NCI-H69 (cell line): ENCODE measurements at places on chromosomes 1 and 21.

- DNase-seq: peak; percentile 7
Measured at GRCh38 chr1:153212201-153212600, 5.2 kb upstream of the PRR9 start.

- no peak for DNase-seq
Measured at GRCh38 chr1:227885135-227885647, 62.5 kb downstream of the WNT9A start.

DNA sequence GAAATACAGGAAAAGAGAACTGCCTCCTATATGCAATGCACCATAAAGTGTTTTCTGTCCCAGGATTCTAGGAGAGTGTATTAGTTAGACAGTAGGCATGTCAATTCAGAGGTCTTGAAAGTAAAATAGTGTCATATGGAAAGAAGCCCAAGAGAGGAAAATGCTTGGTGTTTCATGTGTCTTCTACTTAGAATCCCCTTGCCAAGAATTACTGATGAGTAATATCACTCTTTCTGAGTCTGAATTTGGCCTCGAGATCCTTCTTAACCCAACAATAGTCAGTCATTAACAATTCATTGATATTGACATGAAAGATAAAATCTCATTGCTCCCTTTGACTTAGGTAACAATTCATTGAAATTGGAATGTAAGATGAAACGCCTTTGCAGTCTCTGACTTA, 972.2 kb downstream of the TTLL7 start:
- no peak for DNase-seq

- DNase-seq: peak; percentile 62
Measured at GRCh38 chr1:189939967-189940366, 537.7 kb downstream of the BRINP3 start.

- no peak for DNase-seq
Measured at GRCh38 chr1:110082477-110082876, 12.0 kb upstream of the ALX3 start.

DNA sequence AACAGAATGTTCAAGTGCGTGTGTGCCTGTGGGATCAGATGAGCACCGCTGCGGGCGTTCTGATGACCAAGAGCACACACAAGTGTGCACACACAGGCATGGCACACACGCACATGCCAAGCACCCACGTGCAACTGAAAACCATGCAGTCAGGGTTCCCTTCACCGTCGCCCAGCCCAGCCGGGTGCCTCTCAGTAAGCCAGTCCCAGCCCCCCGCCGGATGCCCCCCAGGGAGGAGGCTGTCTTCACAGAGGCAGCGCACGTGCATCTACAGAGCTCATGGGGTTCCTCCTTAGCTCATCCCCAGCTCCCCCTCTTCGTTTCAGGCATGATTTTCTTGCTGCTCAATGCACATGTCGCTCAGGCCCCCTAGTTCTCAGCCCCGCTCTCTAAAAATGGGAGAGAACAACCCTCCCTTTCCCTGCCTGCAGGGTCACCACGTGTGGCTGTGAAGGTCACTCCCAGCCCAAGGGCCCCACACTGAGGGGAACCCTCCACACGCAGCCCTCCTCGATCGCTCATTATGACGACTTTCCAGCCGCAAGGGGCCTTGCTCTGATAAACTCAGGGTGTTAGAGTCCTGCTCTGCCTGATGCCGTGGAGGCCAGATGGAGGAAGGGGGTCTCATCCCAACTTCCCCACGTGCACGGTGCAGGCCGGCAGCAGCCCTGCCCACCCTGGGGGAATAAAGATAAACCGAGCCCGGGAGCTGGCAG, 30.4 kb upstream of the ARHGEF16 start:
- DNase-seq: no peak

DNA sequence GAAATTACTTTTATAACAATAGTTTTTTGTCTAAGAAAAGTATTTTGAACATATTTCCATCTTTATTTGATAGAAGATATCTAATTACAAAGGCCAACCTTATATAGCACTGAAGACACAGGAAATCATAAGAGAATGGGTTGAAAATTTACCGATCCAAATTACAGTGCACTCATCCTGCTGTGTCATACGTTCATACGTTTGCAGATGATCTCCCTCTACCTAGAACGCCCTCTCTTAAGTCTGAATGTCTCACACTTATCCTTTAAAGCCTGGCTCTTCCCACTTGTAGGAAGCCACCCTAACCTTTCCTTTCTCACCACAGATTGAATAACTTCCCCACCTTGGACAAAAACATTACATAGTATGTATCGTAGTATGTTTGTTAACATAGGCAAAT, 9.3 kb downstream of the ASH1L start:
- peak; percentile 11 for DNase-seq

- DNase-seq: no peak
Measured at GRCh38 chr1:90174246-90174645, 179.3 kb downstream of the ZNF326 start.

GRCh38 chr1:14262637-14263036, 335.8 kb upstream of the KAZN start:
- peak; percentile 1 for DNase-seq

- no peak for DNase-seq
Measured at GRCh38 chr1:38805036-38805435, 54.5 kb downstream of the RRAGC start.

- no peak for DNase-seq
Measured at GRCh38 chr1:26844424-26845196, 18.1 kb downstream of the ZDHHC18 start.

DNA sequence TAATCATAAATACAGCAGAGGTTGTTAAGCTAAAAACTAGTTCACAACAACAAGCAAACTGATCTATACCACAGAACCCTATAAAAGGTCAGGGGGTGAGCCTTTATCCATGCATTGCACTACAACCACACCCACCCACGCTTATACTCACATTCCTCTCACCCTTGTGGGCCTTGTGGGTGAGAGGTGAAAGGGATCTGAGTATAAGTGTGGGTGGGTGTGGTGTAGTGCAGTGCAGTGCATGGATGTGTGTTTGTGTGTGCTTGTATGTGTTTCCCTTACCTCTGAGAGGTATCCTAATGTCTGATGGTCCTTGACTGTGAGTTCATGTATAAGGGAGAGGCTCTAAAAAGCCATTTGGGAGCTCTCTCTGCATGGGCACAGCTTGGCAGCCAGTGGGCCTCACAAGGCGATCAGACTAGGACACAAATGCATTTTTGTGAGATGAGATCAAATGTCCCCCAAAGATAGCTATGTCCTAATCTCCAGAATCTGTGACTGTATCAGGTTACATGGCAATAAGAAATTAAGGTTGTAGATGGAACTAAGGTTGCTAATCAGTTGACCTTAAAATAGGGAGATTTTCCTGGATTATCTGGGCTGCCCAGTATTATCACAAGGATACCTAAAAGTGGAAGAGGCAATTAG, 95.5 kb upstream of the DPT start:
- DNase-seq: no peak

GRCh38 chr1:212782422-212783154, 9.0 kb downstream of the NSL1 start:
- peak; percentile 46 for DNase-seq

DNA sequence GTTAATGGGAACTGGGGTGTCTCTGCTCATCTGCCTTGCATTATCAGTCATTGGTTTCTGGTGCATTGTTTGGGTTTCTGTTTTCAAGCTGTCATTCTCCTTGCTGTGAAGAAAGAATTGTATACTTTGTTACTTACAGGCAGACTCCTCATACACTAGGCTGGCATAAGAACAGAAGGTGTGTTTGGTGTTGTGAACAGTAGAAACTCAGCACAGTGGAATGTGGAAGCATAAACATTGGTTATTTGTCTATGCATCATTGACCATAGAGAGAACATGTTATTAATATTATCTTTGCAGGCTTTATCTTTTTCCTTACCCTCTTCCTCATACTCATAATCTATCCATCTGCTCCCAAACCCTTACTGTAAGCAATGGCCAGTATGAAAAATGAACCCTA, 18.2 kb downstream of the C1orf87 start:
- no peak for DNase-seq

DNA sequence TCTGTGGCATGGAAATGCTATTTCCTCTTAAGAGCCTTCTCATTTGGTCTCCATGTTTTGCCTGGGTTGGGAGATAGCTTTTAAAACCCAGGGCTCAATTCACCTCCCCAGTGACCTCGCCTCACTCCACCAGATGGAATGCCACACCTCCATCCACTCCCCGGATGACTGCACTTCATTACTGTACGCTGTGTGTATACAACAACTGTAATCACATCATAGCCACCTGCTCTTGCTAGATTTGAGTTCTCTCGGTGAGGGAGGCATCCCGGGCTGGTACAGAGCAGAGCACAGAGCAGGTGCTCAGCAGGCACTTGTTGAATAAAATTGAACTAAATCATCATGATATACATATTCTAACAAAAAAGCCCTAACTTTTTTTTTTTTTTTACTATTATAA, 26.0 kb downstream of the SDE2 start:
- DNase-seq: peak; percentile 93

DNA sequence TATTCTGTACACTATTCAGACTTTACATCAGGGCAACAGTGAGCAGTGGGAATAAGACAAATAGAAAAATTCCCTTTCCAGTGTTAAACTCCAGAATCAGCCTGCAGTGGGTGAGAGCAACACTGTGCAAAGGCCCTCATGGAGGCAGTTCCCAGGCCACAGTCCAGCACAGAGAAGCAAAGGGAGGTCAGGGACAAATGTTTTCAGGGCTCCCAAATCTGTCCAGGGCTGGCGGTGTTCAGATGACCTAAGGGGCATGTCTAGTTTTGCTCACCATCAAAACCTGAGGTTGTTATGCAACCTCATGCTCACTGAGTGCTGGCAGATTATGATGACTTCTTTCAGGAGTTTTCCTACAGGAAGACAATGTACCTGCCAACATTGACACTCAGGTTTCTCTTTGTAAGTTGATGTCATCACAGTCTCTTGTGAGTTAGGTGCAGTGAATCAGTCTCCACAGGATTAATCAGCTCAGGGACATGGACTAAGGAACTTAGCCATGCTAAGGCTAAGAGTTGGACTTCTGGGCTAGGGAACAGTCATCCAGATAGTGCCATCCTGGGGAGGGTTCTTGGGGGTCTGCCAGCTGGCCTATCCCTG, 3.6 kb upstream of the LCE5A start:
- no peak for DNase-seq

DNA sequence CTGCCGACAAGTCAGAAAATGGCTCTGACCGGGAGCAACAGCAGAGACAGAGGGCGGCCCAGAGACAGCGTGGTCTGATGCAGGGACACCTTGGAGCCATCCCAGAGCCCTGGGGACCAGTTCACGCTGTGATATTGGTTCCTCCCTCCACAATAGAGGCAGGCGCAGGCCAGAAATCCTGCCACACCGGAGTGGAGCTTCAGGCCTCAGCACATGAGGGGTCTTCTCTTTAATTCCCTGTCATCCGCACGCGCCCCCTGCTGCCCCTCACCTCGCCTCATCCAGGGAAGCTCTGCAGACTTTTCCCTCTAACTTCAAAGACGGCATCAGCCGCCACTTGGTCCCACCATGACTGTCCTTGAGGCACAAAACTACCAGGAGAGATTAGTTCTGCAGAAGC, 75.5 kb upstream of the ANGPTL1 start:
- DNase-seq: no peak

DNA sequence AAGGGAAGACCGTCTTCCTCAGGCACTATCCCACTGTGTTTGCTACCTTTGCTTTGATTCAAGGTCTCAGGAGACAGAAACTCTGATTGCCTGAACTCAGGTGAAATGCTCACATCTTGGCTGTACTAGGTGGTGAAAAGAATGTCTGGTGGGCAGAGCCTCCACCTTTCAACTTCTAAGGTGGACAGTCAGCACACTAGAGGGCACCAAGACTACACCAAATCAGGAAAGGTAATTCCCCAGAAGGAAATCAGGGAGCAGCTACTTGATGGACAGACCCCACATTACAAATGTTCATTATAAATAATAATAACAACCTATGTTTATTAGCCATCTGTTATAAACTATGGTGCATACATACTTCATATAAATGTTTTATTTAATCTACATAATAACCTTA, 220.9 kb downstream of the ATG4C start:
- DNase-seq: peak; percentile 35

GRCh38 chr1:21317035-21317689, 26.9 kb upstream of the ECE1 start:
- no peak for DNase-seq

- DNase-seq: peak; percentile 13
Measured at GRCh38 chr1:168408539-168408865, 127.8 kb downstream of the TBX19 start.

- DNase-seq: peak; percentile 89
Measured at GRCh38 chr1:156813750-156814570, 2.7 kb downstream of the SH2D2A start.

- peak; percentile 29 for DNase-seq
Measured at GRCh38 chr21:34126269-34126668, 52.9 kb downstream of the MRPS6 start.

- peak; percentile 55 for DNase-seq
Measured at GRCh38 chr1:39409055-39409816, 82.2 kb upstream of the BMP8A start.

DNA sequence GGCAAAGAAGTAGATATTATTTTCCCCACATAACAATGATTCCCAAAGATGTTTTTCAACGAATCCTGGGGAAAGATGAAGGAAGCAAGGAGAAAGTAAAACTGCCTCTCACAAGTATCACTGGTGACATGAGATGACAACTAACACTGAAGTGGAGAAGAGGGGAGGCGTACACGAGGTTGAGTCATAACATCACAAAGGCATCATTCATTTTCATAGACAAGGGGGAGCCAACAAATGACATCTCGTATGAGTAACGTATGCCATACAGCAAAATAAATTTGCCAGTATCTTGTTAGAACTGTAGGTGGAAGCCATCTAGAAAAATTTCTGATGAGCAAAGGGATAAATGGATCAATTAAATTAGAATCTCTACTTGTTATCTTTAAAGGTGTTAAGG, 56.6 kb downstream of the ATP1B1 start:
- no peak for DNase-seq

GRCh38 chr1:18954270-18955071, 2.0 kb downstream of the IFFO2 start:
- DNase-seq: no peak

DNA sequence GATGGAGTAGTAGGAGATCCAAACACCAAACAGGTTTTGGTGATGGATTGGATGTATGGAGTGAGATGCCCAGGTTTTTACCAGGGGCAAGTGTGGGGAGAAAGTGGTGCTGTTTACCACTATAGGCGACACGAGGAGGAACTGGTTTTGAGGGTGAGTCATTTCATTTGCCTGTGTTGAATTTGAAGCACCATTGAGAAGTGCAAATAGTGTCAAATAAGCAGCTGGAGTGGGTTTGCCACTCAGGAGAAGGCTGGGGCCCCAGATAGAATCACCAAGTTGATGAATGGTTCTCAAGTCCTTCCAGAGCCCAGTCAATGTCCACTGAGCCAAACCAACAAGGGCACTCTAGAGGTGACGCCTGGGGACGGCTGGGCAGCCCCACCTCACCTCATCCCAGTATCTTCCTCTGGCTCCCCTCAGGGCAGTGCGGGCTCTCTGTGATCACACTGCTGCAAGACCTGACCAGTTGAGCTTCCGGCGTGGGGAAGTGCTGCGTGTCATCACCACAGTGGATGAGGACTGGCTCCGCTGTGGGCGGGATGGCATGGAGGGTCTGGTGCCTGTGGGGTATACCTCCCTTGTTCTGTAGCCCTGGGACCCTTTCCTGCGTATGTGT, 9.4 kb downstream of the RUSC1 start:
- DNase-seq: no peak

GRCh38 chr1:161013131-161013487, 7.8 kb downstream of the F11R start:
- DNase-seq: no peak
